ENCODE measurements at places on chromosomes 4 and X.
A peak's percentile ranks its signal among the peaks of the same experiment; 100 is the strongest.

DNA sequence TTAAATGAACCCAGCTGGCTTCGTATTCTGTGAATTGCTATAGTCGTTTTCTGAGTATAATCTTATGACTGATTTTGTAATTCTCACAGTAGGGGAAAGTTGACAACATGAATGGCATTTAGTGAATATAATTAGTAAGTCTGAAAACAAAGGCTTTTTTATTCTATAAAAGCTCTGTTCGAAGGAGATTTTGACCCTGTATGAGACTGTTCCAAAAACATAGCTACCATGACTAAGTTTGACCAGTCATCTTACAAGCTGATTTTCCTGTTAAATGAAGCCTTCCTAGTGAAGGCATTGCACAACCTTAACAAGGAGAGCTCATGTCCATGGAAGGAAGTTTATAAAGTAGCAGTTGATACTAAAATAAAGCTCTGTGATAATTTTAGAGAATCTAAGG lies 242.3 kb downstream of the RPA4 start:
- DNase-seq, result no peak

GRCh38 chr4:77430847-77431246 lies 174.8 kb upstream of the CXCL13 start:
- DNase-seq, result no peak

GRCh38 chrX:1874416-1874815 lies 259.6 kb downstream of the ASMT start:
- no peak for DNase-seq

DNA sequence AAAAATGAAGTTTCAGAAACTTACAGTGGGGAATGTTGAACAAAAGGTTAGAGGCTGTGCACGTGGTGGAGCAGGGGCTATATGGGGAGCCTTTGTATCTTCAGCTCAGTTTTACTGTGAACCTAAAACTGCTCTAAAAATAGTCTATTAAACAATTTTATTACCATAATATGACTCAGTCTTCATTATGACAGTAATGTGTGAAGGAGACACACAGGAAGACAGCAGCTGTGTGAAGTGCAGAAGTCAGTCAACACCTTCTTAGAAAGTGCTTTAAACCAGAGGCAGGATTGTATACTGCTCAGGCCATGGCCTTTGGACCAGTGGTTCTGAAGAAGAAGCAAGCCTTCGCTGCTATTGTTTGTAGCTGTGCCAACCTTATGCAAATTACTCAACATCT lies 89.7 kb downstream of the ARHGAP10 start:
- no peak for DNase-seq

GRCh38 chrX:40290517-40290916 lies 192.8 kb upstream of the BCOR start:
- no peak for DNase-seq

GRCh38 chrX:53571494-53571893 lies 115.0 kb downstream of the HUWE1 start:
- DNase-seq, result no peak

- no peak for DNase-seq
These were observed 67.3 kb downstream of the AFAP1 start for GRCh38 chr4:7872264-7872771.

GRCh38 chr4:55143858-55144257 lies 18.5 kb upstream of the KDR start:
- DNase-seq, result no peak

DNA sequence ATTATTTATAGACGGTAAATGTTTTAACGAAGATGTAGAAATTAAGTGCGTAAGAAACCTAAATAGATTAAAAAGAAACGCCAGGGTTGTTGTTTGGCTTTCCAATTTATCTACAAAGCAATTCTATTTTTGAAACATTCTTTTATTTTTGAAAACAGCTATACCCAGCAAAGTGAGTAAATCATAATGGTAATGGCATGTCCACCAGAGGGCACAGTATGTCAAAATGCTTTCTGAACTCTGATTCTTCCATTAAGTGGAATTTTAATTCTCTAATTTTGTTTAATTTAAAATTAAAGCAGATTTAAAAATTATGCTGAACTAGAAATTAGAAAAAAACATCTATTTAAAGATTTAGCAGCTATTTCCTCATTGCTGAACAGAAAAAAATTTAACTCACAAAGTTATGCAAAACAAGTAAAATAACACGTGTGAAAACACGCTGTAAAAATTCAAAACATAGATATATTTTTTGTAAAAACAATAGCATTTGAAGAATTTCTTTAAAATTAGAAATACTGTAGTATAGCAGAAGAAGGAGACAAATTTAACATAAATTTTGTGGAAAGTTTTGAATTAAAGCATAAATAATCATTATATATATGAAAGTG lies 26.5 kb downstream of the RASSF6 start:
- peak; percentile 9 for DNase-seq

- DNase-seq, result no peak
These were observed 41.7 kb downstream of the VSIG4 start for GRCh38 chrX:65997978-65998717.

- no peak for DNase-seq
These were observed 608.6 kb upstream of the AADAT start for GRCh38 chr4:170698334-170698733.

DNA sequence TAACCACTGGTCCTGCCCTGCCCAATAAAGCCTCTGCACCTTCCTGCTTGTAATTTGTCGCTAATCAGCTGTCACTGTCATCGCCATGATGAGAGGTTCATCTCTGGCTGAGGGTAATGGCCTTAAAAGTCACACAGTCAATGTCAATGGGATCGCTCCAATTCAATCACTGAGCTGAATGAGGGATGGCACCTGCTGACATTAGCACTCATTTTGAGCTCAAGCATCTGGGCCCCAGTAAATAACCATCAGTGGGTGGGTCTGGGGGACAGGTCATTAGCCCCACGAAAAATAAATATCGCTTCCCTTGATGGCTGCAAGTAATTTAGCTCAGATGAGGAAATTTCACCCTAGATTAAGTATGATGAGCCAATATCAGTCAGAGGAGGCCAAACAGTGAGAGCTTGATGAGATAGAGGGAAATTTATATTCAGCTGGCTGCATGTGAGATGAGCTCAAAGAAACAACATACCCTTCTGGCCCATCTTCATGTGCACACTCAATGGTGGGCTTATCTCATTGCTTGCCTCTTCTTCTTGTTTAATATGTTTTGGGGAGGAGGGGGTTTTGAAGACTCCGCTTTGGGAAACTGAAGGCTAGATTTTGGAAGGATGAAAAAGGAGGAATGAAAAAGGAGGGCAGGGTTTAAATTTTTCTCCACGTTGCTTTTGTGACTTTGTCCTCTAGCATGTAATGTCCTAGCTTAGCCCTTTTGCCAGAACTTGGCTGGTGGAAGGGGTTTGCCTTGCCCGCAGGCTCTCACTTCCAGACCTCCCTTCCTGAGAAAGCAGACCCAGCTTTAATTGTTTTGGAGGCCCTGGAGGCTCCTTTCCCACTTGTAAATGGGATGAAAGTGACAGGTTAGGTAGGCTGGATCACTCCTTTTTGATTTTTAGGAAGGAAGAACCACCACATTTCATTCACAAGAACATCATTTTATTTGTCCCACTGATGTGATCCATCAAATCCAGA lies 84.8 kb upstream of the PAQR3 start:
- DNase-seq, result no peak

GRCh38 chr4:77012726-77013125 lies 63.1 kb downstream of the CCNI start:
- DNase-seq, result no peak

DNA sequence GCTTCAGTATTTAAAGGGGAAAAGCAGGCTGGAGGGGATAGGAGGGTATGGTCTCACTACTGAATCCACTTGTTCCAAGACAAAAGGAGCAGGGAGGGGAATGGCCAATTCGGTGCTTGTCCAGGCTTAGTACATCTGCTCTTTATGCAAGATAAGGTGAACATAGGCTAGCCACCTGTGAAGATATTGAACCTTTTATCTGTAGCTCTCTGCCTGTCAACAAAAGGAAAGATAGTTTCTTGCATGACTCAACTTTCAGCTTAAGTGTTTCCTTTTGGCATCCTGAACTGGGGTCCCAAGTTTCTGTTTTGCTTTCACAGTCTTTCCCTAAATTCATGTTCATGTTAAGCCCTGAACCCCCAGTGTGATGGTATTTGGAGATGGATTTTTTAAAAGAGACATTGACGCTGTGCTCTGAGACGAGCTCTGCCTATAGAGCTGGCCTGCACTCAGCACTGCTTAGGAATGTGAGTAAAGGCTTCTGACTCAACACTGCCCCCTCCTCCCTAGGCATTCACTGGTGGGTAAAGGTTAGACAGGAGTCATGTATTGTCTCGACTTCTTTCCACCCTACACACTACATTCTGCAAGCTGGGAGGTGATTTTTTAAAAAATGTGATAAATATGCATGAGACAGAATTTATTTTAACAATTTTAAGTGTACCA lies 28.2 kb downstream of the FAM149A start:
- DNase-seq, result no peak

- no peak for DNase-seq
These were observed 2.0 kb downstream of the RAB40A start for GRCh38 chrX:103517246-103517645.

- no peak for DNase-seq
These were observed 206.0 kb downstream of the HHIP start for GRCh38 chr4:144851948-144852347.

- DNase-seq, result no peak
These were observed 8.6 kb downstream of the NOP14 start for GRCh38 chr4:2954358-2955185.

DNA sequence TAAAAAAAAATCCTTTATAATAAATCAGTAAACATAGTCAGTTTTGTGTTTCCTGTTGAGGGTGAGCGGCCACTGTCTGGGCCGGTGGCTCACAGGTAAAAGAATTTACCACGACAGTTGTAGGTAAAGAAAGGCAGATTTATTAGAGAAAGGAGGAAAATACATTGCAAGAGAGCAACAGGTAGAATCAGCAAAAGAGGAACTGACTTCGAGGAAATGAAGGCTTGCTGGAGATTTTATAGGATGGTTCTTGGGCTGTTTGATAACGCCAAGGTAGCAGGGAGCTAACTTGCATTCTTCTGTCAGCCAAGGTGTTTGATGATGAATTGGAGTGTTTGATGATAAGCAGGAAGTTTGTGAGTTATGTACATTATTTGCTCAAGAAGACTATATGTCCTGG lies 2.8 kb downstream of the ZNF157 start:
- DNase-seq, result no peak
